GM12878 (cell line): ENCODE measurements at places on chromosomes 4 and X.

GRCh38 chrX:101210630-101211029 is 9.0 kb upstream of the DRP2 start:
- DNase-seq: no peak

GRCh38 chrX:22987452-22987851 is 12.3 kb upstream of the DDX53 start:
- DNase-seq: no peak

DNA sequence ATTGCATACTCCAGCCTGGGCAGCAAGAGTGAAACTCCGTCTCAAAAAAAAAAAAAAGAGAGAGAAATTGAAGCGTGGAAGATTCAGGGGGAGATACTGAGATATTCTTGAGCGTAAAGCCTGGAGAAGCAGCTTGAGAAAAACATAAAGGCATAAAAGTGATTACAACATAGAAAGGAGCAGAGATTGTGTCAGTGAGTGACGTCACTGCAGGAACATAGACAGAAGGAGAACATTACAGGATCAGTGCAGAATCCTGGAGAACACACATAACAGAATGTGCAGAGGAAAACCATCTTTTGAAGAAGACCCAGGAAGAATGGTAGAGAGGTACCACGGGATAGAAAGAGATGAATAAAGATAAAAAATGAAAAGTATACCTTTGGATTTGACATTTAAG is 147.0 kb downstream of the APBB2 start:
- no peak for DNase-seq

DNA sequence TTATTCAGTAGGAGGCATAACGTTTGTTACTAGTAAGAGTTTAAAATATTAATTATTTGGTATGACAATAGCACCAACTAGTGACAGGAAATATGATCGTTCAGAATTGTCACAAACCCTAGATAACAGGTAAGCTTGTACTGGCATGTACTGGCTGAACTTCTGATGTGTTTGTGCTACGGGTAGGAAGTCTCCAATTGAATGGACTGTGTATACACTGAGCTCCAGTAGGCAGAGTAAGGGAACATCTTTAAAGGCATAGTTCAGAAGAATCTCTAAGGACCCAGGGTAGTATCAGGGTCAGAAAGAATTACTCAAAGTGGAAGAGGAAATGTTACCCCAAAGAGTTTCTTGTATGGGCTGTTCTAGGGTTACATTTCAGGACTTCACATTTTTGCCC is 230.4 kb downstream of the EDA2R start:
- DNase-seq: peak; percentile 11

DNA sequence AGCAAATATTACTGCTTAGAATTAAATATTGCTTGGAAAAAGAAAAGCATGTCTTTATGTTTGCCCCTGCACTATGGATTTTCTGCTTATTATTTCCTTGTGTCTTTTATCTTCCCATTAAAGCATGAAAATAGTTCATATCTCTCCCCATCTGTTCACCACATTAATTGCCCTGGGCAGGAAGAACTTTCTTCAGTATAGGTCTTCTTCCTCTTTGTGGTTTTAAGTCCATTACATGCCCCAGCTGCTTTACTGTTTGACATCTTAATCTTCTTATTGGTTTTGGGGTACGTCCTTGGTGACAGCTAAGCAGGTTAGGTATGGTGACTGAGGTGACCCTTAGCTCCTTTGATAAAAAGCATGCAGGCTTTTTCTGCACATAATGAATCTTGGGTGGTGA is 157.3 kb downstream of the AASDH start:
- DNase-seq: no peak

GRCh38 chr4:4930677-4931076 is 71.2 kb downstream of the MSX1 start:
- DNase-seq: no peak

GRCh38 chrX:115958687-115959359 is 211.7 kb upstream of the AGTR2 start:
- DNase-seq: no peak

DNA sequence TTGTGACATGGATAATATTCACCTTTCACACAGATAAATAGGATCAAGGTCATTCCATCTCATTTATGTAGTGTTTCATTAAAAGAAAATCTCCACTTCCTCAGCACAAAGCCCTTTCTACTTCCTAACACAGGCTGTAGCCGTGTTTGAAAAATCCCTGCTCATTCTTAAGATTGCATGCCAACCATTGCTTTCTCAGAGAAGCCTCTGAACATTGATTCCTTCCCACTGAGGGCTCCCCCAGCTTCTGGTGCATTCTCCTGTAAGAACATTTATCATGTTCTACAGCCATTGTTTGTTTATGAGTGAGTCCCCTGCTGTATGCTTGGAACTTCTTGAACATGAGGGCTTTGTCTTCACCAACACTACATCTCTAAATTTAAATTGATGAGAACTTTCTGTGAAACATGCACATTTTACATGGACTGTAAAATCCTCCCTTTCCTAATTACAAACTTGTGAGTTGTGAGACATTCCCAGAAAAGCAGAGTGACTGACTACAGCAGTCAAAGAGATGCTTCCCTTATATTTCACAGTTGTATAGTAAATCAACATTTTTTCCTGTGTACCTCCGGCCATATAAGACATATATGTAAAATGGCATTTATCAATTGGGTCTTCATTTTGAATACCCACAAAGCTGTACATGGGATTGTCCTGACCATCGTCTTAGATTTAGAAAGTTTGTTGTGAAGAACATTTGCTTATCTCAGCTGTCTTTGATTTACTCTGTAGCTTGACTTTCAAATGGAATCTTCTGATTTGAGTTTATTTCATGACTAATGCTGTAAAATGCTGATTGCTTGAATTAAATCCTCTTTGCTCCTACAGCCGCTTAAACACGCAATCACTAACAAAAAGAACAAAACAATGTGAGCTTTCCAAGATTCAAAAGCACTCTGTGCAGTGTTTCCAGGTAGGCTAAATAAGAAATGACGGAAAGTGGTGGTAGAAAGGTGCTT is 600.5 kb upstream of the SLIT2 start:
- no peak for DNase-seq

- no peak for DNase-seq
These were observed 34.7 kb downstream of the SLC25A5 start for GRCh38 chrX:119502727-119503483.

DNA sequence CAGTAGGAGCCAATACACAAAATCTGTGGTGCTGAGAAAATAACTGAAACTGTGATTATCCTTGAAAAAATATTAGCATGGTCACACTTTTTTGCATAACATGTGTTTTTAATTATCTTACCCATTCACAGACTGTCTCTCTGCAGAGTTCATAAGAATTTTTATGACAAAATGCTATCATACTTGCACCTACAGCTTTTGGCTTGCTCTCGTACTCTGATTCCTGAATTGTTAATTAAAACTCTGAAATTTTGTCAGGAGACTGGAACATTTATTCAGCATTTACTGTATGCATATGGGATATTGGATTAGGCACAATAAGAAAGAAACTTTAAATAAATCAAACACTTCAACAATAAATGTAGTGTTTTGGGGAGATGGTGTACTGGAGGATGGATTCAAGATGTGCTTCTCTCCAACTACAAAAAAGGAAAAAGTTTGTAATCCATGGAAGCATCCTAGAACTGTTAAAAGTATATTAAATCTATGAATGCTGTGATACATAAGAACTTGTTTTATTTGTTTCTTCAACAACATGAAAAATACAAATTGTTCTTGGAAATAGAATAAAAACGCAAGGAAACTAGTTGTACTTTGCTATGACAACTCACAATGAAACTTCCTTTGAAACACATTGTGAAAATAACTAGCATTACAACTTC is 260.5 kb downstream of the SPATA18 start:
- no peak for DNase-seq

GRCh38 chr4:136900696-136901095 is 631.6 kb downstream of the PCDH18 start:
- no peak for DNase-seq

GRCh38 chr4:54091637-54092404 is 8.1 kb upstream of the GSX2 start:
- peak; percentile 35 for DNase-seq

DNA sequence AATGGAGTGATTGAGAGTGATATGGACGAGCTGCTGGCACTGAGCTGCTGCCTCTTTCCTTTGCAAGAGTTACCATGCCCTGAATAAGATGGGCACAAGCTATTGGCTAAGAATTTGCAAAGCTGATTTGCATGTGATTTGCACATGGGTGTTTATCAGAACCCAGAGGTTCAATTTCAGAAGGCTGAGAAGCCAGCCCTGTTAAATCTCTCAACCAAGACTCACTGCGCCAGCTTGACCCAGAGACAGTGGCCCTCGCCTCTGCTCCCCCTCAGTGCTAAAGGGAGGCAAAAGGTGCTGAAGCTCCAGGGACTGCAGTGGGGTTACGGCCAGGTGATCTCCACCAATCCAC is 701 bp downstream of the ARHGAP4 start:
- peak; percentile 51 for DNase-seq

DNA sequence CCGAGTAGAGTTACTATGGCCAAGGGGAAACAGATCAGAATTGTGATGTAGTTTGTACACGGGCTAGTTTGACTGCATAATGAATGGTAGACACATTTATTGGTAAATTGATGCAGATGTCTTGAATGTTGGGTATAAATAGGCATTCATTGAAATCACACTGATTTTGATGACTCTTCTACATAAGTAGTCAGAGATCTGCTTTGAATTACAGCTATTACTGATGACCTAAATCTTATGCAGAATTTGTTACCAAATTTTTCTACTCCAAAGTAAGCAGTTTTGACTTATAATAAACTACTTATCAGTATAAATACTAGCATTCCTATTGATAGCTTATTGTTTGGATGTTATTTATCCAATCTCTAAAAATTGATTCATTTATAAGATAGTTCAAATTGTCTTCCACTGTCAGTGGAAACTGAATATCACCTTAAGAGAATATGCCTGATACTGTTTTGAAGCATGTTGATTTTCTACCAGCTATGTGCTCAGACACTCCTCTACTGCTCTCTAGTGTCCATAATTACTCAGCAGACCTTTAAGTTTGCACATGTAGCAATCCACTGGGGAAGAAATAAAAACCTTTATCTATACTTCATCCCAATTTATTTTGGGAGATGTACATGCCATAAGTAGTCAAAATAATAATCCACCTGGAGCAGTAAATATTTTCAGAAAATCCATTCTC is 120.3 kb downstream of the RASL11B start:
- DNase-seq: no peak

- no peak for DNase-seq
These were observed 114.5 kb upstream of the SLIT2 start for GRCh38 chr4:20137176-20137575.

- DNase-seq: peak; percentile 13
These were observed 86.8 kb upstream of the ETNPPL start for GRCh38 chr4:108849611-108850168.

DNA sequence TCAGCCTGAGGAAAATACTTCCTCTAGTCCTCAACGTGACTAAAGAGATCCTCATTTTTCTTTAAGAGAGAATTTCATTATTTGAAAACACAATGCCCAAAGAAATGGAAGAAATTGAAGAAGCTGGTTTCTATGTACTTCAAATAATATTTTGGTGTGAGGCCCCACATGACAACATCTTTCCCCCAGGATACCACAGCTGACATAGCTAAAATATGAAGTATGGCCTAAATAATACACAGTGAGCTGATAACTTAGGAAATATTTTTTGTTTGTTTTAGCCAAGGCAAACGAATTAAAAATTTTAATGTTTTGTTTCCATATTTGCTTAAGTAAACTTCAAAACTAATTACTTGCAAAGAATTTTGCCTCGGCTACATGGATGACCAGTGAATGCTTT is 149.2 kb downstream of the CBR4 start:
- DNase-seq: no peak

DNA sequence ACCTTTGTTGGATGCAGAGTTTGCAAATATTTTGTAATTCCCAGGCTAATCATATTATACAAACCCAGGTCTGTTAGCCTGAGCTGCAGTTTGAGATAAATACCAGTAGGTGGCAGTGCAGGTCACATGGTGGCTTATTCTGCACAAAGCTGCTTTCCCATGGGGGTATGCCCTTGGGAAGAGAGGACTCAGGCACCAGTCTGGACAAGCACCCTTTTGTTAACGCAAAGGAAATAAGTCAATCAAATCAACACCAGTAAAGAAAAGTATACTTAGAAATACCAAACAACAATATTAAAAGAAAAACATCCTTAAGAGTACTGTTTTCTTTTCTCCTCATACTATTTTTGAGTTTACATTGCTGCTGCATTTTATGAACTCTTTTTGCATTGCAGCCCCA is 389.0 kb upstream of the ZFP42 start:
- no peak for DNase-seq

DNA sequence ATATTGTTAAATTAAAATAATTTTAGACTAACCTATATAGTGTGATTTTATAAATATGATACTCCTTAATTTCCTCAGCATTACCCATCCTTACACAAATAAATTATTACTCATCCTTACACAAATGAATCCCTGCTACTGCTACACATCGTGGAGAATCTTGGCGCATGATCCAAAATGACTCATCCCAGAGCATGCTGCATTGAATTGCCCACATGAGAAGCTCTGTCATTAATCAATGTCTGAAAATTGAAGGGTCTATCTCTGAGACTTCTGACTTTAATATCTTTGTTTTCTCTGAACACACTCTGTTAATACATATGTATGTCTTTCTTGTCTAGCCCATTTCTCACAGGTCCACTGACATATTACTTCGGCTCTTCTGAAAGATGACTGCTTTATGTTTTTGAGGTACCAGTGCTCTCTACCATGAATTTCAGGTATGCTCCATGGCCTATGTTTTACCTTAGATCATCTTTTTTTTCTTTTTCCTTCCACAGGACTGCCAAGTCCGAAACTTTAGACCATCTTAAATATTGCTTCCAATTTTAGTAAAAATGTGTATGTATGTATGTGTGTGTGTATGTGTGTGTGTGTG is 15.7 kb upstream of the DUSP21 start:
- DNase-seq: no peak

GRCh38 chr4:186831574-186831973 is 107.9 kb upstream of the FAT1 start:
- DNase-seq: no peak

GRCh38 chr4:136505020-136505419 is 1027.3 kb downstream of the PCDH18 start:
- no peak for DNase-seq

DNA sequence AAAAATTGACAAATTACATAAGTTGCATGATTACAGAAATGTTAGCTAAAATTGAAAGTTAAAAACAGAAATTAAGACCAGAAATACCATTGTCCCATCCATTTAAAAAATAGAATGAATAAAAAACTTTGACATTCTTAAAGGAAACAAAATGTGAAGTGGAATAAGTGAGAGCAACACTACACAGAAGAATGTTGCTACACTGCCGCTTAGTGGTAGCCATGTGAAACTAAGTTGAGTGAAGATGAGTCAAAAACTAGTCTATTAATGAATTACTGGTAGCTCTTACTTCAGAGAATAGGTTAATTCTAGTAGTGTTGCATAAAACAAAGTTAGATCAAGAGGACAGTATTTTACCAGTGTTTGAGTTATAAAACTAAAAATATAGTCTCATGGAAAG is 571.0 kb upstream of the KLHL4 start:
- DNase-seq: peak; percentile 1

DNA sequence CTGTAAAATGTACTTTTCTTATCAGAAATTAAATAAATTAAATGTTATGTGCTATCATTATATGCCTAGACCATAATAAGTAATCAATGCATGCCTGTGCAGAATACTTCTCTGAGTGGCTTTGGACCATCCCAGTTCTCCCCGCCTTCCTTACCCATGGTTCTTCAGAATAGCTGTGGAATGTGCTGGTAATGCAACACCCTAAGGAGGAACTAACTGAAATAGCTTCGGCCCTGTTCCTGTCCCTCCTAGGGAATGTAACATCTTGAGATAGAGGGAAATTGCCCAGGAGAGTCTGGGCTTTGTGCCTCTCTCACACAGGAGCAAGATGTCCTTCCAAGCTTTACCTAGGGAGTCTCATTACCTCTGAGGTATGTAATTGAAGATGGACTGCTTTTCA is 693.6 kb upstream of the HS3ST1 start:
- no peak for DNase-seq
